ENCODE measurements at places on chromosomes 12 and 14.

GRCh38 chr12:26268841-26269561 is 73.6 kb downstream of the SSPN start:
- DNase-seq = no peak

GRCh38 chr14:50082308-50082742 is 34.0 kb downstream of the VCPKMT start:
- no peak for DNase-seq

DNA sequence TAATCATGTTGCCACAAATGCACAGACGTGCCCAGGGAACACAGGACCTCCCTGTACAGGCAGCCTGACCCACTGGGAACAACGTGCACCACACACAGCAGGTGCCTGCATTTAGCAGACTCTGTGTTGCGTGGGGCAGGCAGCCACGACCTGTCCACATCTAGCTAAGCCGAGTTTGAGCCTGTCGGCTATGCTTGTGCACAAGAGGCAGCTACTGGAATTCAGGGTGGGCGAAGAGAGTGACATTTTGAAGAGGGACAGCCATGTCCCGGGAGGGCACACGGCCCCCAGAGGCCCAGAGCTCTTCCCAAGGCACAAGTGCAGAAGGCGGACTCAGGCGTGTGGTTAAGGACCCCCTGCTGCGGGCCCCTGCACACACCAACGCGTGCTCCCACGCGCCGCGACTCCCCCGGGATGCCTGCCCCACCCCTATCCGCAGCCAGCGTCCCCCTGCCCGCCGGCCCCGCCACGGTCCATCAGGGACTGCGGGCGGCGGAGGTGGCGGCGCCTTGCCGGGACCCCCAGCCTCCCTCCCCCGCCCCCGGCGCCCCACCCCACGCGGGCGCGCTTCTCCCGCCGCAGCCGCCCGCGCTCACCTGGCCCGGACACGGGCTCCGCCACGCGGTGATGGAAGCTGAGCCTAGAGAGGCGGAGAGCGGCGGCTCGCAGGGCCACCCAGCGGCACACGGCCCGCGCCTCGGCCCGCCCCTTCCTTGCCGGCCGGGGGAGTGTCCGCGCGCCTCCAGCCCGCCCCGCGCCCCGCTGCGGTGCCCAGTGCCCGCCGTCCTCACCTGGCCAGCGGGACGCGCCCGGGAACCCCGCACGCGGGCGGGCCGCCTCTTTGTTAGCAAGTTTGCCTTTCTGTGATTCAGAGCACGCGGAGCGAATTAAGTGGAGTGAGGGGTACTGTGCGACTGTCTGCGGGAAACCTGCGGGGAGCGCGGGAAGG is 125.3 kb upstream of the PRMT8 start:
- no peak for DNase-seq

GRCh38 chr12:2068653-2069052 is 15.9 kb downstream of the CACNA1C start:
- DNase-seq = no peak

- no peak for DNase-seq
Observed at GRCh38 chr12:6161124-6161882, 36.8 kb upstream of the VWF start.

DNA sequence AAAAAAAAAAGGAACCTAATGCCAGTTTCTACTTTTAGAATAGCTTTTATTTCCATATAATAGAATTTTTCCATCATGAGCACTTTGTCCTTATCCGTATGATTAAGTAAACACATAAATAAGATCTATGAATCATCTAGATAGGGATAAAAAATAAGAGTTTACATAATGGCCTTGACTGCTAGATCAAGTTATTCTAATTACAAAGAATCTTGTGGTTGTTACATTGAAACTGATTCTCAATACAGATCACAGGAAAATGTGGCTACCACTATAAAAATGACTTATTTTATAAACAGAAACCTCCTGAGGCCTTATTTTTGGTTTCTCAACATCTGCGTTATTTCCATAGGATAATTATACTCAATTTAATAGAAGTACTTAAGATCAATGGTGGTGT is 34.4 kb upstream of the NDUFA12 start:
- DNase-seq = no peak

DNA sequence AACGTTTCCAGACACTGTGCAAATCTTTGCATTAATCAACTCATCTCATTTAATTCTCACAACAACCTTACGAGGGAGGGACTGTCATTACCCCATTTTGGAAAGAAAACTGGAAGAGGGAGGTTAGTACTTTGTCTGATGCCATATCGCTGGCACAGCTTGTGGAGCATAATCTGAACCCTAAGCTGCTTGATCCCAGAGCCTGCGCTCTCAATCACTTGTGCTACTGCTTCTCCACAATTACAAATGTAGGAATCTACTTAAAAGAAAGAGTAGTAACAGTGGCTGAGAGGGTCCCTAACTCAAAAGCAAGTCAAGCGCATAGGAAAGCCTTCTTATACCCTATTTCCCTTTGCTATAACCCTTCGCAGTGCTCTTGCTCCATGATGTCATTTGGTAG is 3.2 kb downstream of the EFS start:
- DNase-seq = no peak

DNA sequence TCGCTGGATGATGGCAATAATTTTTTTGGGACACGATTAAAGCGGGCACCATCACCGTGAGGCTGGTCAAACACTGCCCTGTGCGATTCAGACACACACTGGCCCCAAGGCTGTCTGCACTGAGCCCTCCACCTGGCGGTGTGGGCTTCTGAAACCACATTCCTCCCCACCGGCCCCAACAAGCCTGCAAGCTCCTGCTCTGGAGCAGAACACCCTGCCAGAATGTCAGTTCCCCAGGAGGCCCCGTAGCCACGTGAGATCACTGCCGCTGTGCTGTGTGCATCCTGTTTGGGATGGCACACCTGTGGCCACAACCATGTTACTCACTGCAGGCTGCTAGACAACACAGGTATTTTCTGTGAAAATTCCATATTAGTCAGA is 7.9 kb downstream of the GSC start:
- DNase-seq = no peak

DNA sequence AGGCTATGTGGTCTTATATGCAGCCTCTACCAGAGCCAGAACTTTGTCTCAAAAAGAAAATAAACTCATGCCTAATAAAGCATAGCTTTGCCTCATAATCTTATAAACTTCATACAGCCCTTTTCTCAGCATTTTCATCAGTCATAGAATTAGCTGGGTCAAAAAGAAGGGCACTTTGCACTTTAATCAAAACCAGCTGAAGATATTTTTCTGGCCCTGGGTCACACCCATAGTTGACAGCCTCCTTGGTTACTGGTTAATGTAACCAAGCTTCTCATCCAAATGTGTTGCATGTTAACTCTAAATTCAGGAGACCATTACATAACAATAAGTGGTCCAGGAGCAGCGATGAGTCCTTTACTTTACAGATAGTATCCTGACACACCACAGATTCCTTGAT is 558.2 kb downstream of the FLRT2 start:
- no peak for DNase-seq

DNA sequence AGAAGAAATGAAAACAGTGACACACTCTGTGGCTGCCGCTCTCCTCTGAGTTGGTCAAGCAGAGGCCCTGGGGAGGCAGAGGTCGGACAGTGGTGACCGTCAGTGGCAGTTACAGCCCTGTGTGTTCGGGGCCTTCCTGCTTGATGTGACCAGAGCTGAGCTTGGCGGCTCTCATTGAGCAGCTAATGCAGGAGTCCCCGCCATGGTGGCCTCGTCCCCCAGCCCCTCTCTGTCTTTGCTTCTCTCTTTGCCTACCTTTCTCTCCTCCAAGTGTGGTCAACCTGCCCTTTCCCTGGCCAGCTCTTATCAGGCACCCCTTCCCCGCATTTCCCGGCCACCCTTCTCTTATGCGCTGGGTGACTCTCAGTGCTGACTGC is 362.8 kb downstream of the CACNA1C start:
- DNase-seq = no peak

DNA sequence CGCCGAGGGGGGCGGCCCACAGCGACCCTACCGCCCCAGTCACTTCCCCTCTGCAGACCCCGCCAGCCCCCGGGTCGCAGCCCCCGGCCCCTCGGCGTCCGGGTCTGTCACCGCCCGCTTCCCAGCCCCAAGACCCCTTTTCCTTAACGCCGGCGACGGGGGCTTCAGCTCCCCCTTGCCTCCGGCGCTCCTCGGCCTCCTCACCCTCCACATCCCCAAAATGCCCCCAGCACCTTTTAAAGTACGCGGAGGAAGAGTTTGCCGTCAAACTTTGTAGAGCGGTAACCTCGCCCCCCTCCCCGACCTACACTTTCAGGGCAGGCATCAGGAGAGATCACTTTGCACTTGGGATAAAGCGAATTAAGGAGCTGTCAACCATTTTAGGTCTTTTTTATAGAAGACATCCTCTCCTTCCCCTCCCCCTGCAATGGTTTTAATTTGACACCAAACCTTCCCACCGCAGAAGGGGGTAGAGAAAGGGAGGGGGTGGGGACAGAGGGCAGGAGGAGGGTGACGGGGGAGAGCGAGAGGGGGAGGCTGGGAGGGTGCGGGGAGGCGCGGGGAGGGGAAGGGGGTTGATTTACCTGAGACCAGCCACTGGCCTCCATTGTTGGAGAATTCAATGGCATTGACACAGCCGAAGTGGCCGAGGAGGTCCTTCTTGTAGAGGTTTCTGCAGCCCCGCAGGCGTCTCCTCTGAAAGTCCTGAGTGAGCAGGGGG is 578 bp downstream of the DCAF5 start:
- no peak for DNase-seq

GRCh38 chr14:102283631-102284129 is 21.3 kb downstream of the MOK start:
- DNase-seq = no peak

GRCh38 chr12:113880988-113881962 is 84.8 kb downstream of the RBM19 start:
- no peak for DNase-seq

GRCh38 chr14:33068626-33069025 is 129.9 kb downstream of the NPAS3 start:
- no peak for DNase-seq

DNA sequence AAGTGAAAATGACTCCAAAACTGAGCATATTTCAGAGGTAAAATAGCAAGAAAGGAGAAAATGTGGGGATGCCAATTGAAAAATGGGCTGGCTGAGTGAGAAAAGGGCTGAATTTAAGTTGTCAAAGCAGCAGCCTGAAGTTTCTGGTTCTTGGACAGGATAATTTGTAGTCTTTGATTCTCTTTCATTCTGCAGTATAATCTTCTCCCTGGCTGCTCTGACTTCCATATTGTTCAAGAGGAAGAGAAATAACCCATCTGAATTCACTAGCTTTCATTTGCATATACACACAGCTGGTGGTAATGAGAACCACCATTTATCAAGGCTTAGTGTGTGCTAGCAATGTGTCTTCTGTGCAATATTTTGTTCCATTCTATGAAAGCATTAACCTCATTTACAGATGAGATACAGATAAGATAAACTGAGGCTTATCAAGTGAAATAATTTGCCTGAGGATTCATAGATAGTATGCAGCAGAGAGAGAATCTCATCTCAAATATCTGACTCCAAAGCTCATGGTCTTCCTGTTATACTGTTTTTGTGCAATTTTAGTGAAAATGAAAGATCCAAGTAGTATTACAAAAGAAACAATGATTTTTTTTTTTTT is 184.2 kb downstream of the TMTC2 start:
- peak; percentile 70 for DNase-seq

DNA sequence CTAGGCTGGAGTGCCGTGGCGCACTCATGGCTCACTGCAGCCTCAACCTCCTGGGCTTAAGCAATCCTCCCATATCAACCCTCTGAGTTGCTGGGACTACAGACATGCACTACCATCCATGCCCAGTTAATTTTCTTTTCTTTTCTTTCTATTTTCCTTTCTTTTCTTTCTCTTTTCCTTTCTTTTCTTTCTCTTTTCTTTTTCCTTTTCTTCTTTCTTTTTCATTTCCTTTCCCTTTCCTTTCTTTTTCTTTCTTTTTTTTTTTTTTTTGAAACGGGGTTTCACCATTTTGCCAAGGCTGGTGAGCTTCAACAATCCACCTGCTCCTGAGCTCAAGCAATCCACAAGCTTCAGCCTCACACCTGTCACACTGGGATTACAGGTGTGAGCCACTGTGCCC is 60.1 kb upstream of the ACSS3 start:
- DNase-seq = no peak

GRCh38 chr14:33393895-33394368 is 455.3 kb downstream of the NPAS3 start:
- no peak for DNase-seq
